Hematopoietic multipotent progenitor cell treated with erythropoietin and hydrocortisone succinate and interleukin-3 and kit ligand, for 4 days (in vitro differentiated cells): ENCODE measurements at places on chromosomes 2 and 18.

- no peak for DNase-seq
Observed at GRCh38 chr18:63102941-63103744, 216.4 kb downstream of the BCL2 start.

DNA sequence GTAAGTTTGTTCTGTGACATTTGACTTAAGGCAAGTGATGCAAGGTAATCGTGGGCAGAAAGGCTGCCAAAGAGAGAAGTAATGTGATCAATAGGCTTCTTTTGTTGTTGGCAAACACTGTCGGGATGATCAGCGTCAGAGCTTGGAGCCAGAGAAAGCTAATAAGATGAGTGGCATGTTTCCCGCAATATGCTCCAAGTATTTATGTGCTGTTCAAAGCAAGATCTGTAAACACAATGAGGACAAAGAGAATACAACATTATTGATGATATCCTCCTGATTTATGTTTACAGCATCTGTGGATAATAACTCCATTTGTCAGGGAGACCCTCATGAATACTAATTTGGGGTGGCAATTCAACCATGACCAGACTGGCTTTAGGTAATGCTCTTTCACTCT lies 603.3 kb downstream of the TDRD15 start:
- no peak for DNase-seq

DNA sequence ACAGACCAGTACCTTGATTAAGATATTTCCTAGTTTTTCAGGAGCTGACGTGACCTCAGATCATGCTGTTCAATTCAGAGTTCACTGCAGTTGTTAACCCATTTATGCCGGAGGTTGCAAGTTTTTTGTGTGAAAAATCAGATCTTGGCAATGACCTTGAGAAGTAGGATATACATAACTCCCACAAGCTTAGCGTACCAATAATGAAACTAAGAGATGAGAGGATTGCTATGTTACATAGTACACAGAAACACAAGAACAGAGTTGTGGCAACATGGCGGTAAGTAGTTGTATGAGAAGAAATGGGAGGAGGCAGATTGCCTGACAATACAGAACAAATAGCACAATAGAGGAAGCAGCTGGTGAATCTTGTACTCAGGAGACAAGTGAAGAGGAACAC lies 39.1 kb downstream of the PPIG start:
- DNase-seq = no peak

DNA sequence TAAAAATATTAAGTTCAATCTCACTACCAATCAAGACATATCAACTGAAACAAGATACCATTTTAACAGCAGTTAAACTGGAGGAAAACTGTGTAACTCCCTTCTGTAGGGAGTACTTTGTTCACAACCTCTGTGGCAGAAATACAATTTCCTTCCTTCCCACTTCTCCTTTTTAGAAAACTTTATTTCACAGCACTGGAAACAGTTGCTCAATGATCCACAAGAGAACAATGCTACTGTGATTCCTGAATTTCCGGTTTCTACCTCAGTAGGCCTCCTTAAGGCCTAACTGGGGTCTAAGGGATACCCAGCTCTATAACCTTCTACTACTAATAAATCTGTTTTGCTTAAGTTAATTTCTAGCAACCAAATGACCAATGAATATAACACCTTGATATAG lies 14.1 kb downstream of the TLK1 start:
- DNase-seq = peak; percentile 71

DNA sequence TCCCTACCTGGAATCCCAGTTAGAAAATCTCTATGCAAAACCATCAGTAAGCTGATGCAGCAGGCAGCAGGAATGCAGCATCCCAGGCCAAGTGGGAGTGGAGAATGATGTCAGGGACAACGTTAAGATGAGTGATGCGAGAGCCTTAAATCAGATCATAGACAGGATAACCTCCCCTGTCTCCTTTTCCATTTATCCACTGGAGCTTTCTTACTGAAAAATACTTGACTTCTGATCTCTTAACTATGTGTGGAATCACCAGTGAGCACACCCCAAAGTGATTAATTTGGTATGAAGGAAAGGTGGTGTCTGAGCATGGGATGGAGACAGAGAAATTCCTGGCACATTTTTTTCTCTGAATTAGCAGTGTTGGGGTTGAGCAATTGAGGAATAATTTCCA lies 98.0 kb downstream of the RND3 start:
- DNase-seq = no peak

GRCh38 chr2:102664471-102664909 lies 45.1 kb downstream of the SLC9A2 start:
- DNase-seq = peak; percentile 39

GRCh38 chr2:38146275-38146906 lies 70.4 kb upstream of the CYP1B1 start:
- peak; percentile 32 for DNase-seq

- DNase-seq = no peak
Observed at GRCh38 chr2:46148369-46148736, 148.9 kb upstream of the EPAS1 start.
